Natural killer cell (primary cell): ENCODE measurements at places on chromosomes 7 and 10. TPM values are rescaled to one million over a fixed set of nuclear protein-coding genes. Genes with fewer than 3 reads are reported as not detected.

- DNase-seq = no peak
Measured at GRCh38 chr10:28481968-28482367, 51.0 kb upstream of the WAC start.

GRCh38 chr7:148722340-148723165 is 23.9 kb downstream of the CUL1 start:
- no peak for DNase-seq

GRCh38 chr7:19290968-19291367 is 145.7 kb upstream of the FERD3L start:
- no peak for DNase-seq

DNA sequence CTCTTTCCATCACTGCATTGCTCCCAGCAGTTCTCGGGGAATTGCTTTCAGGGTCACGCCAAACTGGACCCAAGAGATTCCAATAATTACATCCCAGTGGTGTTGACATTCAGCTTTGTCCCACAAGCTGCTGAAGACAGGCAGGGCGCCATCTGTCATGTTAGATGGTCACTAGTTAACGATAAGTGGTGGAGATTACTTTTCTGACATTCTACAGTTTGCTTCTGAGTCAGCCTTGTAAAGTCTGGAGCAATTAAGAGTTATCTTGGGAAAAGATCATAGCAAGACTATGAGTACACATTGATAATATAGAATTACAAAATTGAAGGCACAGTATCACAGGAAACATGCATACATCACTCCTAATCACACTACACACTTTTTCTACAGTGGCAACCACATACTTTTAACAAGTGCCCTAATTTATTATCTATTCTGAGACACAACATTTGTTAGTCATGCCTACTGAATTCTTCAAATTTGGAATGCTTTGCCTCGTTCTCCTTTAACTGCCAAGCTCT is 41.9 kb downstream of the SEMA3C start:
- DNase-seq = no peak

DNA sequence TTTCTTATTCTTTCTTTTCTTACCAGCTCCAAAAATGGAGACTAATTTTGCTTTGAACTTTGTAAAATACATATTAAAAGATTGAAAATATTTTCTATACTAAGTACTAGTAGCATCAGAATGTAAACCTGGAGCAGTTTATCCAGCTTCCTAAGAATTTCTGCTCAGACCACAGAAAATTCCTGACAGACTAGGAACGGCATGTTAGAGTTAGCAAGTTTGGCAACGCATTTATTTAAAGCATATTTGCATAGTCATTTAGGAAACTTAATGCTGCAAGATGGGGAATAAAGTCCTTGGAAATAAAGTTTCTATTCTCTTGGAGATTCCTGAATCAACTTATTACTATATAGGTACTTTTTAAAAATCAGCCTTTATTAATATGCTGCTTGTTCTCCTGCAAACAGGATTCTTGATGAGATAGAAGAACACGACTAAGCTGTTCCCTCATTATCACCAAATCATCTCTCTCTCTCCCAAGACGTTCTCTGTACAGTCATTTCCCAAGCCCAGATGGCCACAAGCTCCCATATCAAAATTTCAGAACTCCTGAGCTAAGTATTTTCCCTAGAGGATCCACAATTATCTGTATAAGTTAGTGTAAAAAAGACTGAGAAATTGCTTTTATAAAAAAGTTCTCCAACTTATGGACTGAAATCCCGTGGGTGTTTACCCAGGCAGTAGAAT is 305.8 kb upstream of the NEBL start:
- no peak for DNase-seq

DNA sequence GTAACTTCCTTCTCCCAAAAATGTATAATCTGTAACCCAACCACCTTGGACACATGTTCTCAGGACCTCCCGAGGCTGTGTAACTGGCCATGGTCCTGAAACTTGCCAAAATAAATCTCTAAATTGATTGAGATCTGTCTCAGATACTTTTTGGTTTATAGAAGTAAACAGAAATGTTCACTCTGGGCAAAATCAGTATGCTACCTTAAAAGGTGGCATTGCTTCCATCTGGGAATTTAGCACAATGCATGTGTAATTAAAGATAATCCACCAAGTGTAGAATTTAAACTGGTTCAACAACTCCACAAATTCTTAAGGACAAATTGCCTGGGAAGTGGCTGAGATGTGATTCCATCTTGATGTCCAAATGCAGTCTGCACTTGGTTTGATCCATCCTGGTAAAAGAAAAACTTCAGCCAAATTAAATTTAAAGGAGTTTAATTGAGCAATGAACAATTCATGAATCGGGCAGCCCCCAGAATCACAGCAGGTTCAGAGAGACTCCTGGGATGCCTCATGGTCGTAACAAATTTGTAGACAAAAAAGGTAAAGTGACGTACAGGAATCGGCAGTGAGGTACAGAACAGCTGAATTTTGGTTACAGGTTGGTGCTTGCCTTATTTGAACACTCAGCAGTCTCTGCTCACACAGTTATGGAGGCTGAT is 102.6 kb upstream of the PFKP start:
- no peak for DNase-seq

GRCh38 chr10:62870866-62871265 is 54.7 kb upstream of the EGR2 start:
- no peak for DNase-seq

DNA sequence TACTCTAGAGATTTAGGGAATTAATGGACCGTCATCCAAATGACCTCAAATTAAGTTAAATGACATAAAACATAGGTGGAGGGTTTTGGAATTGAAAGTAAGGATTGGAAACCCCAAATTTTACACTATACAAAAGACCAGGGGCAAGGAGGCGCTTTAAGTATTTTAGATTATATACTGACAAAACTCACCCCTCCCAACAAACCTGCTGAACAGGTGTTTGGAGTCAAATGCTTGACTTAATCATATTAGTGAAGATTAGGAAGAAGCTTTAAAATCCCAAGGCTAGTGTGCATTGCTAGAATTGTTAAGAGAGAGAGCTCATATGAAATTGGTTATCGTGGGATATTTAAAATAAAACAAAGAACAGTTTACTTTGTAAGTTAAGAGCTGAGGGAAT is at the start of gene GNGT1:
TSS of gene GNGT1 (plus strand) at position 301 of the 400 bp plus-strand sequence. CDS start 180 bp downstream, outside the sequence.
- DNase-seq = no peak

GRCh38 chr7:34087892-34088891 is 182.9 kb downstream of the BMPER start:
- no peak for DNase-seq

DNA sequence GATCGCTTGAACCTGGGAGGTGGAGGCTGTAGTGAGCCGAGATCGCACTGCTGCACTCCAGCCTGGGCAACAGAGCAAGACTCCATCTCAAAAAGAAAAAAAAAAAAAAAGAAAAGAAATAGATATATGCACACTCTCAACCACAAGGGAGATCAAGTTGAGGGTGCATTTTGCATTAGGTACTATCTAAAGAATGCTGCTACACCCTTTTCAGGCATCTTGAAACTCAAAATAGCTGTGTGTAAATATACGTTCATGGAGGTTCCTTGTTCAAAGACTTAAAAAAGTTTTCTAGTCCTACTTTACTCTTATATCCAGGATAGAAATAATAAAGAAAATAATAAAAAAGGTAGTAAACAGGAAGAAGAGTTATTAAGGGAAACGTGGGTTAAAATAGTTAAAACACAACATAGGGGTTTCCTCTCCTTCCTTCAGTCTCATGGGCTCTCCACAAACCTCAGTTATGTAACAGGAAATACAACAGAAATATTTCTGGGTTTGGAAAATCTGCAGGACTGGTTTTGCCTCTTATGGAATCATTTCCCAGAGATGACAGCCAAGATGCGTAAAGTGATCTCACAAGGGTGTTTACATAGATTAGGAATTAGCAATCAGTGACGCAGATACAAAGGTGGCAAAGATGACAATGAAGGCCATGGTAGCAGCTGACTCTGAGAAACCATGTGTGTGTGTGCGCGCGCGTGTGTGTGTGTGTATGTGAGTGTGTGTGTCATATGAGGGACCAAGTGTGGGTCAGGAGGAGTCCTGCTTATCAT is 15.1 kb downstream of the STEAP4 start:
- DNase-seq = no peak

DNA sequence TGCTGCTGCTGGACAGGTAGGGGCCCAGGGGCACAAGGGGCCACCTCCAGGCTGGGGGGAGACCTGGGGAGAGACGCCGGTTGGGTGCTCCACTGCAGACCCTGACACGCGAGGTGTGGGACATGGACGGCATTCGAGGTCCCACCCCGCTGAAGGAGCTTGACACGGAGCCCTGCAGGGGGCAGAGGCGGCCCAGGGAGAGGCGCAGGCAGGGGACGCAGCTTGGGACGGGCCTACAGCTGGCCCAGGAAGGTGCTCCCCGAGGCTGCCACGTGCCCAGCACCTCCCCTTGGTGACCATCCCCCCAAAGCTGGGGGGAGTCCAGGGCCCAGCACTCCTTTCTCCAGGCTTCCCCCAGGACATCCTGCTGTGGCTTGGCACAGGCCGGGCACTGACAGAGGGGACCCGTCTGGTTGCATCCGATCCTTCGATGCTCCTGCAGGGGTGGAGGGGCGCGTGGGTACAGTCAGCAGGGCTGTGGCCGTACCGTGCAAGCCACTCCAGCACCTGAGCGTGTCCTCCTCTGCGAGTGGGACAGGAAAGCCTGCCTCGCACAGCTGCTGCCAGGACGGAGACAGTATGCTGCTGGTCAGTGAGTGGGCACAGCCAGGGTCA is 174.4 kb downstream of the ELFN1 start:
- no peak for DNase-seq

GRCh38 chr7:80106498-80107113 is 28.0 kb upstream of the GNAI1 start:
- no peak for DNase-seq

DNA sequence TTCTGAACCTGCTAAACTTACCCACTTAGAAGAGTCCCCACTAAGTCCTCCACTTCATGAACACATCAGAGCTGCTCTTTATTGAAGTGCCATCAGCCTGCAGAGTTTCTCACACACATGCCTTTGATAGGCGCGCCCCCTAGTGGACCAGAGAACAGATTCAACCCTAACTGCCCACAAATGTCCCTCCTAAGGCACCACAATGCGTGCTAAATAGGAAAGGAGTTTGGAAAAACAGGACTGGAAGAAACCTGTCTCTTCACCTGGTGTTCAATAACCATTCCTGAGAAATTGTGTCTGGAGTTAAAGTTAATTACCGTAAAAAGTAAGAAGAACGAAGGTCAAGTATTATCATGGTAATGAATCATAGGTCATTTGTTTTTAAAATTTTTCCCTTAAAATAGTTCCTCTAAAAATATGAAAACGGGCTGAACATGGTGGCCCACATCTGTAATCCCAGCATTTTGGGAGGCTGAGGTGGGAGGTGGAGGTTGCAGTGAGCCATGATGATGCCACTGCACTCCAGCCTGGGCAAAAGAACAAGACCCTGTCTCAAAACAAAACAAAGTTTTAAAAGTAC is 249.7 kb downstream of the ELMO1 start:
- peak; percentile 73 for DNase-seq

- no peak for DNase-seq
Measured at GRCh38 chr10:23194966-23195845, 3.1 kb downstream of the PTF1A start.

DNA sequence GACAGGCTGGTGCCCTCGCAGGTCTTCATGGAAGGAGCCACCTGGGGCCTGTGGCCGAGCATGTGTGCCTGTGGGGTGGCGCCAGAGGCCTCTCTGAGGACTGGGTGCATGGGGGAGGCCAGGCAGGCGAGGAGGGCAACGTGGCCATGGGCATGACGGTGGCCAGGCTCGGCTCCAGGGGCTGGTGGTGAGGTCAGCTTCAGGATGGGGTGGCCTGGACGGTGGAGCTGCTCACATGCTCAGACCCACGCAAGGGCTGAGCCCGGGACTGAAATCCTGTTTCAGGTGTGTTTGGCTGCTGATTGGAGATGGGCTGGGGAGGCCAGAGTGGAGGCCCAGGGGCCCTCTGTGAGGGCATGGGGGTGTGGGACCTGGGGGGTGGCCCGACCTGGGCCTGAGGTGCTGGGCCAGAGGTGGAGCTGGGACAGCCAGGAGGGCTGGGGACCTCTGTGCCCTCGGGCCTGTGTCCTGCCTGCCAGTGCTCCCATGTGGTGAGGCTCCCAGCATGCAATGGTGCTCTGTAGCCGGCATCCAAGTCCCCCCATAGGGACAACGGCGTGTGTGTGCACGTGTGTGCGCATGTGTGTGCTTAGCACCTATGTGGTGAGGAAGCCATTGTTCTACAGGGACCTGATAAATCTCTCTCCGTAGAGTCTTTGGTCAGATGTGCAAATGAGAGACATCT is 71.1 kb downstream of the INPP5A start:
- DNase-seq = no peak

- DNase-seq = peak; percentile 47
Measured at GRCh38 chr10:95242581-95243317, 48.1 kb downstream of the PDLIM1 start.

GRCh38 chr10:32142646-32143045 is 86.4 kb upstream of the KIF5B start:
- DNase-seq = no peak

- DNase-seq = no peak
Measured at GRCh38 chr7:155947051-155947450, 134.8 kb upstream of the SHH start.

- no peak for DNase-seq
Measured at GRCh38 chr7:83925860-83926259, 268.7 kb downstream of the SEMA3A start.

GRCh38 chr10:120983721-120984120 is 132.6 kb downstream of the WDR11 start:
- no peak for DNase-seq

DNA sequence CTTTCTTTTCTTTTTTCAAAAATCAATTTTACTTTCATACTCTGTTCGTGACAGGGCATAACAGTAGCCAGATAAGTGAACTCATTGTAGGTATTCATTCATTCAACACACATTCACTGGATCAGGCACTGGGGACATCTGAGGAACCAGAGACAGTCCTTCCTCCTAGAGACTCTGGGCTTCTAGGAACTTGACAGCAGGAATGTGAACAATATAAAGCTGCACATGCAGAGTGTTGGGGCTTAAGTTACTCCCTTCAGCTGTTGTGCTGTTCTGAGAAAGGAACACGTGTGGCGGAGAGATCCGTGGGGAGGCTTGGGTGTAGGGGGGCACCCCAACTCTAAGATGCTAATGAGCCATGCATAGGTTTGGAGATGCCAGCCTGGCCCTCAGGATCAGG is 120.4 kb downstream of the PKD1L1 start:
- no peak for DNase-seq

GRCh38 chr10:46022978-46023702 is 7.3 kb downstream of the NCOA4 start:
- DNase-seq = peak; percentile 79

- no peak for DNase-seq
Measured at GRCh38 chr7:104843198-104843597, 170.8 kb upstream of the KMT2E start.

- DNase-seq = no peak
Measured at GRCh38 chr7:108171164-108171563, 41.0 kb upstream of the LAMB4 start.

- no peak for DNase-seq
Measured at GRCh38 chr7:44693641-44694313, 54.9 kb upstream of the ZMIZ2 start.

- no peak for DNase-seq
Measured at GRCh38 chr10:498760-499435, 190.6 kb downstream of the DIP2C start.

- DNase-seq = no peak
Measured at GRCh38 chr10:14454206-14454605, 123.5 kb upstream of the FRMD4A start.

- no peak for DNase-seq
Measured at GRCh38 chr7:74356589-74357315, 67.5 kb downstream of the CLIP2 start.

STEAP4 gene
- total RNA-seq = not detected

SLC26A3 gene
- total RNA-seq = not detected

OPALIN gene
- total RNA-seq = not detected

HMX3 gene
- total RNA-seq = 0.33 TPM

TMEM209 gene
- 26.3 TPM for total RNA-seq

PRSS2 gene
- not detected for total RNA-seq

MYOZ1 gene
- not detected for total RNA-seq
